Fibroblast of skin of right biceps (primary cell): ENCODE measurements at places on chromosomes 3 and 15.

- no peak for DNase-seq
These were observed 2.8 kb downstream of the EDEM1 start for GRCh38 chr3:5190147-5190791.

DNA sequence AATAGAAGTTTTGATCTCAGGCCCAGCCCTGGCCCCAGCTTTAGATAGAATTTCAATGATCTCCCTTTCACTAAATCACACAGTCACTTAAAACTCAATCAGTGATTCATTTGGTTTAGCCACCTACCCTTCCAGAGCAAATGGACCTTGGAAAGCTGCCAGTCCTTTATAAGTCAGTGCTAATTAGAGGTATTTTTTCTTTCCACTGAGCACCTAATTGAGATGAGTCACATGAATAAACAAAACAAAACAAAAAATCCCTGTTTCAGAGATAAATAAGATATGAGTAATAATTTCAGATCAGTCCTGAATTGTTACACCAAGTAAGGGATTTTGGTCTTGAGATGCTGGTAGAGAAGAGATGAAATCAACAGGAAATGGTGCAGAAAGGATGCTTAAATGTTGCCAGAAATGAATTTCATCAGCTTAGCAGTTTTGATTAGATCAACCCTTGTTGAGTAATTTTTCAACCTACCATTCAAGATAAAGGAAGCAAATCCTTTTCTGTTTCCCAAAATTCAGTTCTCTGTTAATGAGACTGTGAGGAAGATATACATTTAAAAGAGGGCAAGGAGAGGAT is 352.0 kb upstream of the COL8A1 start:
- DNase-seq = peak; percentile 29

DNA sequence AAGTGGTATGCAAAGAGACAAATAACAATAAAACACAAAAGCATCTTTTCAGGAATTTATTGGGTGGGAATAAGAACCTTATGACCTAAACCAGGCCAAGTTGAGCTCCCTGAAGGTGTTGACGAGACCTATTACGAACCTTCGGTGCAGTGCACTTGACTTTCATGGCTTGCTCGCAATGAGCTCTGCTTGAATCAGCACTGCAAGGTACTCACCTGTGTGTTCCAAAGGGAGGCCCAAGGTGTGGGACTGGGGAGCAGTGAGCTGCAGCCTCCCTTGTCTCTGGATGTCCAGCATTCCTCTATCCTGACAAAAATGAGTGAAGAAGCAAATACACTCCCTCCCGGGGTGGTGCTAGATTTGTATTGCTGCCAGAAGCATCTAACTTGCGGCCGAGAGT is at the start of gene MDFIC2:
TSS of gene MDFIC2 (minus strand) at position 303 of the 400 bp plus-strand sequence. CDS start 665 bp downstream, outside the sequence.
- no peak for DNase-seq

DNA sequence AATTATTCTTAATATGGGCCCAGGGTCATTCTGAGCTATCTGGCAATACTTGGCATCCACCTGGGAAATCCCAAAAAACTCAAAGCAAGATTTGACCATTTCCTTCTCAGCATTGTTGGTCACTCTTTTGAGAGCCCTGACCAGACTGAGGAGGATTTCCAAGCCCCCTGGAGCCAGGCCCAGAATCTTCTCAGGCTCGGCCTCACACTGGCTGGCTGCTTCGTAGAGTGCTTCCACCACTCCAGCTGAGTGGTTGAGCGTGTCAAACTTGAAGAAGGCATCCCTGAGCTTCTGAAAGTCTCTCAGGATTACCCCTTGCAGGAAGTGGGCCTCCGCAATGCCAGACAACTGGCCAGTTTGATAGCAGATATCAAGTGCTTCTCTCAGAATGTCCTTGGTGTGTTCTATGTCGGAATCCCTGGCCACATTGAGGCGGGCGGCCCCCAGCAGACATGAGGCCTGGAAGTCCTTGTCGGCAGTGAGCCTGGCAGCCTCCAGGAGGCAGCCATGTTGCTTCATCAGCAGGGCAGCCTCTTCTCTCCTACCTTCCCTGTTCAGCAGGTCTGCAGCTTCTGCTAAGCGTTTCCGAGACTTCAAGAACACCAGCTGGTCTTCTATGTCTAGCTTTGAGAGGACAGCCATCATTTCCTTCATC is 68.9 kb upstream of the DCLK3 start:
- DNase-seq = no peak

DNA sequence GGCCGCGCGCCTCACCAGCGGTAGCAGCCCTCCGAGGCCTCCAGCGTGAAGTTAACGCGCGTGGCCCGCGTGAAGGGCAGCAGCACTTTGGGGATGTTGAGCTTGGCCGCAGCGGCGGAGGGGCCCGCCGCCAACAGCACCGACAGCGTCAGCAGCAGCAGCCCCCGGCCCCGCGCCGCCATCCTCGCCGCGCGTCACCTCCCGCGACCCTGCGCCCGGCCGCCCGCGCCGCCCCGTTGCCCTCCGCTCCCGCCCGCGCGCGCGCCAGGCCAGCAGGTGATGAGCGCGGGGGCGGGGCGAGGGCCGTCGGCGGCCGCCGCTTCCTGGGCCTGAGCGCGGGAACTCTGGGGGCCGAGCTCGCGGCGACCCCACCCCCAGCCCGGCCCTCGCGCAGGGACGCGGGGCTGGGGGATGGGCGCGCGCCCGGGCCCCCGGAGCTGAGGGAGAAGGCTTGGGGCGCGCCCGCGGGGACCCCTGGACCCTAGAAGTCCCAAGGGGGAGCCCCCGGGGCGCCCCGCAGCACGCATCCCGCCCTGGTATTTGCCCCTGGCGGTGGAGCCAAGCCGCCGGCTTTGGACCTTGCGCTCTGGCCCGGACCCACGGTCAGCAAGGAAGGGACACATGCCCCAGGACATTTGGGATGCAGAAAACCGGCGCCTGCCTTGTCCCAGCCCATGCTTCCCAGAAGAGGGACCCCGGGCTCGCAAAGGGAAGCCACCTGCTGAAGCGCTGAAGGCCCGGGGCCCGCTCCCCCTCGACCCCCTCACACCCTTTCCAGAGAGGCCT is at the start of gene NUP210:
TSS of gene NUP210 (minus strand) at position 278 of the 786 bp plus-strand sequence. CDS start at position 182, 96 bp downstream.
- DNase-seq = no peak

DNA sequence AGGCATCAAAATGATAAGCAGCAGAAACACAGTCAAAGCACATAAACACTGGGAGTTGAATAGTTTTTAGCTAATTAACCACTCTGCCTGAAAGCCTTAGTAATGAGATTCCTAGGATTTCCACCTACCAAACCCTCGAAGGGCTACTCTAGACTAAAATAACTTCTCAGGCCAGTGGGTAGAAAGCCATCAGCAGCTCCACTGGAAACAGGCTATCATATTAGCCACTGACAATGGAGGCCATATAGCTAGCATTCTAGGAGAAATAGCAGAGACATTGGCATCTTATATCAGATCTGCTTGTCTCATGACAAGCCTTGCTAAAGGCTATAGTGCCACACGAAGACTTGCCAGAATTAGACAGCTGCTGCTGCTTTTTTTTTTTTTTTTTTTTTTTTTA is 4.5 kb upstream of the CAPN3 start:
- DNase-seq = no peak

DNA sequence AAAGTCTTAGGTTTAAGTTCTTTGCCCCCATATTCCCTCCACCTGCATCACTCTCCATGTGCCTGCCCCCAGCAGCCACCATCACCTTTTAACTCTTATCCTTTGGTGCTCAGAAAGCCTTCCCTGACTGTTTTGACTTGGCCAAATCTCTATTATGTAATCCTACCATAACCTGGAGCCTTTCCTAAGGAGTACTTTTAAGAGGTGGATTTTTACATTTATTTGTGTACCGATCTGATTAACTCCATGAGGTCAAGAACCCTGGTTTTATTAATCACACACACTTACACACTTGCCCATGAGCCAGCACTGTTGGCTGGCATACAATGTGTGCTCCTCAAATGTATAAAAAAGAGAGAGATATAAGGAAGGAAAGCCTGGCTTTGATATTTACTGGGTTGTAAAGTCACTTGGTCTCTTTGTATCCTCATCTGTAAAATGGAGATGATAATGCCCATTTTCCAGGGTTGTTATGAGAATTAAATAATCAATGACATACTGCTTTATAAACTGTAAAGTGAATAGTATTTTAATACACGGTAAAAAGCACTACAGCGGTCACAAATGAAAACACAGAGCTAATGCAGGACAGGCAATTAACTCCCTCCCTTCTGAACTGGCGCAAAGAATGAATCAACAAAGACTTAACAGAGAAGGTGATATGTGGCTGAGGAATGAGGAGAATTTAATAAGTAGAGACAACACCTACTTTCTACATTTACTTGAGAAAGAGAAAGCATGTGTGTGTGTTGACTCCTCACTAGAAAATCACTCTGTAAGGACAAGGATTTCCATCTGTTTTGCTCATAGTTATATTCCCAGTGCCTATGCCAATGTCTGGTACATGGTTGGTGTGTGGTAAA is 45.4 kb downstream of the ATP13A4 start:
- no peak for DNase-seq

DNA sequence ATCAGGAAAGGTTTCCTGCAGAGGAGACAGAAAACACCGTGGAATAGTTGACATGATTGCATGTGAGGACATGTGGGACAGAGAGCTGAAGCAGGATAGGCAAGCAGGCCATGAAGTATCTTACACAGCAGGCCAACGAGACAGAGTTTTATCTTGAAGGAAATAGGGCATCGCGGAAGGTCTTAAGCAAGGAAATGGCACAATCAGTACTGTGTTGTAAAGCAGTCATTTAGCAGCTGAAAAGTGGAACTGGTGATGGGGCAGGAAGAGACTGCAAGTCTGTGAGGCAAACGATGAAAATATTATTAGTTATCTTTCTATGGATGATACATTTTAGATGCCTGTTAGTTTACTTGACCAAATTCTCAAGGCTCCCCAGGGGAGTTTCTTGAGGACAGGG is 535.1 kb downstream of the SOX2 start:
- DNase-seq = no peak

GRCh38 chr3:45026038-45026437 is at the start of gene CLEC3B:
CLEC3B (plus strand) TSS chr3:45026303; CDS start chr3:45026363, 60 bp downstream.
- peak; percentile 66 for DNase-seq

DNA sequence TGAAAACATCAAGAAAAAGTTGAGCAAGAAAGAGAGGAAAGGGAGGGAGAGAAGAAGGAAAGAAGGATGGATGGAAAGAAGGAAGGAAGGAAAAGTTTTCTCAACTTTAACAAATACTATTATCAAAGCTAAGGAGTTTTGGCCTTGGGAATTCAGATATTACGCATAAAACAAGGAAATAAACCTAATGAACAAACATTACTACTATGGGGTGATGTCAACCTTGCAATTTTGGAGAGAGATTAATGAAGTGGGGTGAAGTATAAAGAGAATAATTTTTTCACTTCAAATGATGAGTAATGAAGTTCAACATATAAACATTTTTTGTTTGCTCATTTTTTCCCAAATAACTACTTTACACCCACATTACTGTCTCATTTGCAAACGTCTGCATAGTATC is 55.2 kb downstream of the SFMBT1 start:
- DNase-seq = no peak

- peak; percentile 76 for DNase-seq
These were observed 45.0 kb downstream of the TNK2 start for GRCh38 chr3:195863121-195864061.

- peak; percentile 43 for DNase-seq
These were observed 33.5 kb upstream of the PDZRN3 start for GRCh38 chr3:73658227-73658626.

- DNase-seq = no peak
These were observed 5.0 kb downstream of the PEAK1 start for GRCh38 chr15:77414789-77415442.

GRCh38 chr3:32410367-32411246 is 19.0 kb downstream of the CMTM7 start:
- DNase-seq = no peak
